Hippocampal formation (tissue), 2 donors: ENCODE measurements at places on chromosomes 6 and 20.
A peak's percentile ranks its signal among the peaks of the same experiment; 100 is the strongest.

GRCh38 chr20:35200267-35200666 is 26.2 kb upstream of the MMP24 start:
- no peak for DNase-seq

- no peak for DNase-seq
Observed at GRCh38 chr6:144741659-144742058, 456.5 kb downstream of the UTRN start.

DNA sequence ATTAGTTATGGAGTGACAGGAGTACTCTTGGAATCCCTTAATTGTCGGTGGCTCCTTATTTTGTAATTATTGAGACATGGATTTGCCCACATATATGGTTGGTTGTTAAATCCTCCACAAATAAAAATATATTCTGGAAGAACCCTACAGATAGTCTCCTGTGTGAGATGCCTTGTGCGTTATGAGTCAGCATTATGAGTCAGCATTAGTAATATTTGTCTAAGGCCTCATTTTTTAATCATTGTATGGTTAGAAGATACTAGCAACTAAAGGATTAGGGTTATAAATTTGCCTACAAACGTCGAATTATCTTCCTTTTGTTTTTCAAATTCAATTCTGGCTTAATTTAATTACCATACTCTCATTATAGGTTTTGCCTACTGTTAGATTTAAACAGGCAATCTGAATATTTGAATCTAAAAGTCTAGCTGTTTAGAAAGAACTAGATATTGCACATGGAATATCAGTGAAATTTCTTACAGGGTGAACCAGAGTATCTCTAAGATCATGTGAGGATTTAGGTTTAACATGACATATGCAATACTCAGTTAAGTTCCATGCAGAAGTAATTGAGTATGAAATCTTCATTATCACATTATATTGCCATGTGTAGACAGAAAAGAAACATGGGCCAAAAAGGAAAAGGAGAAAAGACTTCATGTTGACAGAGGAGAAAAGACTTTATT is 5.9 kb downstream of the C6orf58 start:
- no peak for DNase-seq

GRCh38 chr20:45946149-45946970 is 11.9 kb downstream of the PCIF1 start:
- DNase-seq: no peak

DNA sequence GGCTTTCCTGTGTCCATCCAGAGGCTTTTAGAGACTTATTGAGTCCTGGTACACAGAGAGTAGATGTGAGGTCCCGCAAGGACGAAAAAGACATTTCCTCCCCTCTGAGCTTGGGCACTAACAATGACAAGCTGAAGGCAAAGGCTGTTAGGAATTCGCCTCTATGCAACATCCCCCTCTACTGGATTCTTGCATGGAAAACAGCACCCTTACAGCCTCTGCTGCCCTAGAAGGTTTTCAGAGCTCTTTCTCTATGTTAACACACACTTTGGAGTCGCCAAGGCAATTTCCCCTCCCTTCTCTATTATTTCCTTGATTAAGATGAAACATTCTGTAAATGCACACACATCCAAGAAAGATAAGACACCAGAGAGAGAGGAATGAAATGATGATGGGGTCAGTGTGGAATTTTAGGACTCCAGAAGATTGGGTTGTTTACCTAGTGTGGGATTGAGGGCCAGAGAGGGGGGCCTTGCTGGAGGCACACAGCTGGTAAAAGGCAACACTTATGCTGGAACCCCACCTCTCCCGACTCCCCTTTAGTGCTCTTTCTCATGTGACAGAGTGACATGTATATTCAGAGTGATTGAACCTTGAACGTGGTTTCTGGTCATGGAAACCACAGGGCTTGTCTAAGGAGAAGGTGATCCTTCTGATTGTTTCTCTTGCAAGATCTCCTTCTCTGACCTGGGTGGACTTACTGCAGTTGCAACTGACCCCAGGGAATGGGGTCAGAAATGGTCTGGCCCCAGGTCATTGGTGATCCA is 300.7 kb downstream of the CLIC5 start:
- DNase-seq: peak; percentile 19

DNA sequence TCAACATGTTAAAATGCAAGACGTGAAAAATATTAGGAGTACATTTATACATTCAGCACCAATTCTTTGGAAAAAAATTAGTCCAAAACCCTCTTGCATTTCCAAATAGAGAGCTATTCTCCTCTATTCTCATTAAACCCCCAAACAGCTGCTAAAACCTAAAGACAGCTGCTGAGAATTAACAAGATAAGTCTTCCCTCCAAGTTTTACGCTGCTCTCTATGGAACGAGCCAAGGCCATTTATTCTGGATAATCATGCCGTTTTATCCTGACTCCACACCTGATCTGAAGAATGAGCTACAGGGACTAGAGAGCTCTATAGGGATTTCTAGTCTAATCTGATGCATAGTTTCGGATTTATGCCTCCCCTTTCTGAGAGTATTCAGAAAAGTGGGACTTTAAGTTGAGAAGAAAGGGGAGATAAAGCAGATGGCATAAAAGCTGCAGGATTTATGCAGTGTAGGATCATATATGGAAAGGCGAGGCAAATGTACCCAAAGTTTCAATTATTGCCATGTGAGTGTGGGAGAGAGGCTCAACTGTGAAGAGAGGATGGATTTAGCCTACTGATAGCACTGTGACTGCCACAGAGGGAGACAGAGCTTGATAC is 64.7 kb upstream of the HS3ST5 start:
- DNase-seq: no peak

DNA sequence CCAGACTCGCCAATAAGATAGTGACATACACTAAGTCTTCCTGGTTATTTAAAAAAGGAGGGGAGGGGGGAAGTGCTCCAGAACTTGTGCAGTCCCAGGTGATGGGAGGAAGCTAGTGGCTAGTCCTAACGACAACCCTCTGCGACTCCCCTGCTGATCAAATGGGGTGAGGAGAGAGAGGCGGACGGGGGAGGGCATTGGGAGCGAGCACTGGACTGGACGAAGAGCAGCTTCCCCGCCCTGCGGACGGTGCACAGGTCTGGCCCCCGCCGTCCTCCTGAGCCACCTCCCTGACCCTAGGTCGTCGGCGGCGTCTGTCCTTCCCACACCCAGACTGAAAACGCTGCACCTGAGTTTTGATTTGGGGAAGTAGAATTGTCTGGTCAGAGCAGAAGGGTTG is 2.2 kb upstream of the OLIG3 start:
- DNase-seq: no peak

GRCh38 chr20:14553774-14554534 is 216.5 kb upstream of the FLRT3 start:
- no peak for DNase-seq

GRCh38 chr20:1327241-1327653 is 1.7 kb downstream of the SDCBP2 start:
- DNase-seq: no peak

- no peak for DNase-seq
Observed at GRCh38 chr6:22271081-22271480, 25.8 kb downstream of the PRL start.

DNA sequence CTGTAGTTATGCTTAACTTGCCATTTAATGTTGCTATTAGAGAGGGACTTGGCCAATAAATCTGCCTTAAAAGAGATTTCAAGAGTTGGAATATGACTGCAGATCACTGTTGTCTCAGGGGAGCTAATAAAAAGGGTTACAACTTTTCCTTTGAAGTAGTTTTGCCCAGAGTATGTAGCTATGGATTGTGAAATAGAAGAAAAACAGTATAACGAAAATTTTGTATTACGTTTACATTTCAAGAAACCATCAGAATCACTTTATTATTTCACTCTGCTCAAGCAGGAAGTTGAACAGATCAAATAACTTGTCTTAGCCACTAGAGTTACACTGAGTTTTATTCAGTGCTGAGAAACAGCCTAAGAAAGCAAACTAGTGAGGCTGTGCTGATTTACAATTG is 3.0 kb upstream of the ZSCAN26 start:
- no peak for DNase-seq

DNA sequence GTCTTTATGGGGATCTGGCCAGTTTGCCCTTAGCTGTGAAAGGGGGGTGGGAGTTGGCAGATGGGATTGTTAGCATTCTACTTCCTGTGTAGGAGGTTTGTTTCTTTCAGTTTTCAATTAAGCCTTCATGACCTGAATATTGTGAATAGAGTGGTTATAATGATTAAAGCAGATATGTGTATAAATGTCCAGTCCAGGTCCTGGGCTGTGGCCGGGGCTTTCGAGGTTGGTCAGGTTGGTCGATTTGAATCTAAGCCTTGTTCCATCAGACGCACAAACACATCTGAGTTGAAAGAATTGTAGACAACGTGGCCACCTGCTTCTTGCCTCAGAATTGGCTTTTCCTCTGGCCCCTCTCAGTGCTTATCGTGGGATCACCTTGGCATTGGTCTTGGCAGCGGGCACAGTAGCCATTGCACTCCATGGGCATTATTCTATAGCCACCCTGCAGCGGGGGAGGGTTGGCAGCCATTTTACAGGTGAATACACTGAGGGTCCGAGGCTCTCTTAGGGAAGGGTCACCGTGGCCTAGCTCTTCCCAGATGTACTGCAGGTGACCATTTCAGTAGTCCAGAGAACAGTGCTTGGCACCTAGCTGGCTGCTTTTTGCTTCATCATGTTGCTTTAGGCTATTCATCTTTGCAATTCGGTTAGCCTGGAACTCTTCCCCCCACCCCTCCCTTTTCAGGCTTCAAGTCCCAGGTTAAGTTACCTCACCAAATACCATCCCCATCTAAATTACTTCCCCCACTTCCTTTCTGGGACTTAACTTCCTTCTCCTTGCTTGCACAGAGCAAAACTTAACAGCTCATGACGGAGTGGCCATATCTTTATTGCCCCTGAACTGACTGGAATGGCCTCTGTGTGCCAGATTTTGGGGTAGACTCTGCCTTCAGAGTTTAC is 1.1 kb downstream of the RNF114 start:
- no peak for DNase-seq

DNA sequence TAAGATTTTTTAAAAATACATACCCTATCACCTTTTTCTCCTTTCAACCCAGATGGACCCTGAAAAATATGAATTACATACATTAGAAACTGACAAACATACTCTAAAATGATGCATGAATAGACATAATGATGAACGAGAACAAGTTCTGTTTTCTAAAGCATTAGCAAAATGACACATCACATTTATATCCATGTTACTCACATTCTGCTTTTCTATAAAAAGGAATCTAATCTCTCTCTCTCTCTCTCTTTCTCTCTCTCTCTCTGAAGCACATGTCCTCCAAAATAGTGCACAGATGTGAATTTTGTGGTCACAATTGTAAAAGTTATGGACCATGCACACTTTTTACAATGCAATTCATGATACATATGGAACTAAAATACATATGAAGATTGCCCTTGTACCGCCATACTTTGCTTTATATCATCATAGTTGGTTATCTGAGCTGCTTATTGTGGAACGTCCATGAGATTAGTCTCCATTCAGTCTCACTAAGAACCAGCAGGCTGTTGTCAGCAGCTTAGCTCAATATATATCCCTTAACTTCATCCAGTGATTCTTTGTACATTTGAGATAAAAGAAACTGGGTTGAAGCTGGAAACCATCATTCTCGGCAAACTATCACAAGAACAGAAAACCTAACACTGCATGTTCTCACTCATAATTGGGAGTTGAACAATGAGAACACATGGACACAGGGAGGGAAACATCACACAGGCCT is 114.2 kb downstream of the COL12A1 start:
- DNase-seq: no peak

DNA sequence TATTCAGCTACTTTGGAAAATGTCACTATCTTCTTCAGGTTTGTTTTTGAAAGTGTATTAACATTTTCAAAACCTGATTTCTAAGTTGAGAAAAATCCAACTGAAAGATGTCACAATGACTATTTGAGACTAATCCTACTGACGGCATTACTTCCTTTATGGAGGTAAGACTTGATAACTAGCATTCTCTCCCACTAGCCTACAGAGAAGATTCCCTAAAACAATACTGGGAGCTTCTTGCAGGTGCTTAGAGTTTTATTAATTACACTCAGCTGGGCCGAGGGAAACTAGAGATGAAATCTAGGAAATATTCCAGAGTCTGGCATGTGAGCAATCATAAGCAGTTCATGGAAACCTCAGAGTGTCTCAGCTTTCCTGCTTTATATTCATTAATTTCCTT is 114.0 kb downstream of the LCA5 start:
- DNase-seq: no peak

DNA sequence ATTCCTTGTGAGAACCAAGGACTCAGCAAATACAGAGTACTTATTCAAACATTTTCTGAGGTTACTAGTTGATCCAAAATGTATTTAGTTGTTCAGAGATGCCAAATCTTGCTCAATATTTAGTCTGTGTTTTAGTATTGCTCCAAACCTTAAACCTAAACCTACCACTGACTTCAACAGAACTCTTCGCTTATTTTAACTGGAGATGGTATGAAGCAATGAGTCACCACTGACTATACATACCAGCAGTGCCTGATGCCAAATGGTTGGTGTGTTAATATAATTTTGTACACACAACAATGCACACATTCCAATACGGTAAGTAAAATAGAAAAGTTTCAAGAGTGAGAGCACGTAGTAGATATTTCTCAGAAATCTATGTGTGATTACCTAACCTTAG is 1.9 kb upstream of the SPTLC3 start:
- no peak for DNase-seq

GRCh38 chr6:16493112-16493511 is 254.7 kb downstream of the GMPR start:
- DNase-seq: no peak

DNA sequence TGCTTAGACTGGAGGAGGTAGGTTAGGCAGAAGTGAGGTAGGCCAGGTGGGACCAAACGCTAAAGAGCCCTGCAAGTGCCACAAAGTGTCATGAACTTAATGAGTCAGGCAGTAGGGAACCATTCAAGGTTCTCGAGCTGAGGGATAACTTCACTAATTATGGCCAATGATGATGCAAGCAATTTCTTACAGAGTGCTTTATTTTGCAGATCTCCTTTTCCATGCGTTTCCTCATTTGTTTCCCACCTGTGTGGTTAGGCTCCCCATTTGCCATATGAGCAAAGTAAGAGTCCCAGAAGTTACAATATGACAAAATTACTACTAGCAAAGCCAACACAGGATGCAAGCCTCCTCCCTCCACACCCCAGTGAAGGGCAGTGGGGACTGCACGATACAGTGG is 36.5 kb upstream of the PSMF1 start:
- DNase-seq: no peak

DNA sequence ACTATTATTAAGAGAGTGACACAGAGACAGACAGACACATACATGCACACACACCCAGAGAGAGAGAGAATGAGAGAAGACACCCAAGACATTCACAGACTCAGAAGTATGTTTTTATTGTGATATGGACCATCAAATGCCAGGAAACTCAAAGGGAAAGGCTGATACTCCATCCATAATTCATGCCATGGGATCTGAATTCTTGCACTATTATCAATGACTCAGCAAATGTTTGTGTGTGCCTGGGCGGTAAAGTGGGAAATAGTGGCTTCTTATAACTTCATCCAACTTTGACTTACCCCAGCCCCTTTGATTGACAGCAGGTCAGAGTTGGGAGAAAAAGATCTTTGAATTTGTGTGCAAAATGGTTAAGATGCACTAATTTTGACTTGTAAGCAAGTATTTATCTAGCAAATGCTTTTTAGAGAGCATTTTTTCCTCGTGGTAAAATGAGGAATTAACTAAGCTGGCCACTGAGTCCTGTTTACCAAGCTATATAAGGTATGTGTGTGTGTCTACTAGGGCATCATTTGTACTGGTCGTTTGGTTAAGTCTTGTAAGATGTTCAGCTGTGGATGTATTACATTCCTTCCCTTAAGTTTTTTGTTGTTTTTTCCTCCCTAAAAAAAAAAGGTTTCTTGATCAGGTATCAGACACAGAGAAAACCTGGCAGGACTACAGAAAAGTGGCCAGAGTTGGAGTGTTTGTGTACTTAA is 3.0 kb upstream of the CCN2 start:
- no peak for DNase-seq
